Stimulated activated CD8-positive, alpha-beta memory T cell treated with anti-CD3 and anti-CD28 coated beads, Interleukin-7, amount 100 ng/mL, for 1 hour (primary cell): ENCODE measurements at places on chromosomes 6 and 20.

- DNase-seq, result no peak
Measured at GRCh38 chr6:129911732-129912131, 50.6 kb upstream of the TMEM244 start.

GRCh38 chr6:131685266-131685780 lies 15.9 kb downstream of the OR2A4 start:
- DNase-seq, result no peak

DNA sequence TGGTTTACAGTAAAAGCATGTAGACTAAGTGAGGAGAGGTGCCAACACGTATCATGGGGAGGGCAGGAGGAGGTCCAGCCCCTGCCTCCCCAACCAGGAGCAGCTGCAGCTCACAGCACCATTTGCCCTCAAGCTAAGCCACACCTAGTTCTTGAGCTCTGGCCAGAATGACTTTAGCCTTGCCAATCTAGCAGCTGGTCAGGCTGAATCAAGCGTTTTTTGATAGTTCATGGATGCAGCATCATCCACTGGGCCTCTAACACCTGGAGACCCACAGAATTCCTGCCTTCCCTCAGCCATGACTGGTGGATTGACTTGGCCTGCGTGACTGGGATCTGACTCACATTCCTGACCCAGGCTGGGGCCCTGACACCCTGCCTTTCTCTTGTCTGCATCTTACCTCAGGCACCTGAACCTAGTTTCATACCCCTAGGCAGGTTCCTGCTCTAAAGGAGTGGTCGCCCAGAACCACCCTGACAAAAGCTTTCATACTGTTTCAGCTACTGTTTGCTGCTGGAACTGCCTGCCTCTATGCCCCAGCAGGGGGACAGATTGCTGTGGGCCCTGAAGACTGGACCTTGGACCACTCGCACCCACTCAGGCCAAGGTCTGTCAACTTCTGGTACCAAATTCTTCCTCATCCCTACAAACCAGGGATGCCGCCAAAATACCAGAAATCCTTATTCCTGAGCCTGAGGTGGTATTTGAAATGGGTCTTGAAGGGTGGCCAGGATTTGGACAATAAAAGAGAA lies 122.3 kb downstream of the QRSL1 start:
- no peak for DNase-seq

GRCh38 chr6:156884306-156884705 lies 107.1 kb downstream of the ARID1B start:
- no peak for DNase-seq

DNA sequence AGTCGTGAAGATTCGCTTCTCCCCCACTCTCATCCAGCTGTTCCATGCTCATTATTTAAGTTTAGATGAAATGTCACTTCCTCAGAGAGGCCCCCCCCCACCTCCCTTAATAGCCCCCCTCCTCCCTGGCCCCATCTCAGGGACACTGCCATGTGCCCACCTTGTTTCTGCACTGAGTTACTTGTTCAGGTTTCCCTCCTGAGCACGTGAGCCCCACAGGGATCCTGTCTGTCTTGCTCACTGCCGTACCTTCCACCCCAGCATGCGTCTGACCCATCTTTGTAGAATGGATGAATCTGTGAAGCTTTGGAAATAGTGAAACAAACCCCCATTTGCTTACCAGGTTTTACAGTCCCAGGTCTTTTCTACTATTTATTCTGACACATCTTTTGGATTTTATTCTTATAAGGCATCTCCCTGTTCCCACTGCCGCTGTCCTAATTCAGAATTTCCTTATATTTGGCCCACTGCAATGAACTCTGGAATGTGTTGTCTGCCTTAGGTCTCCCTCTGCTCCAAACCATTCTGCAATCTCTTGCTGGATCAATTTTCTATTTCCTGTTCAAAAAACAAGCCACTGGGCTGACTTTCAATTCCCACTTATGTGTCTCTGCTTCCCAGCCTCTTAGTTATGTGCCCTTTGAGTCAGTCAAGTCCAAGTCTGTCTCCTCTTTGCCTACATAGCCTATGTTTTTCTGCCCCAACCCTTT lies 136.5 kb upstream of the ECI2 start:
- no peak for DNase-seq

DNA sequence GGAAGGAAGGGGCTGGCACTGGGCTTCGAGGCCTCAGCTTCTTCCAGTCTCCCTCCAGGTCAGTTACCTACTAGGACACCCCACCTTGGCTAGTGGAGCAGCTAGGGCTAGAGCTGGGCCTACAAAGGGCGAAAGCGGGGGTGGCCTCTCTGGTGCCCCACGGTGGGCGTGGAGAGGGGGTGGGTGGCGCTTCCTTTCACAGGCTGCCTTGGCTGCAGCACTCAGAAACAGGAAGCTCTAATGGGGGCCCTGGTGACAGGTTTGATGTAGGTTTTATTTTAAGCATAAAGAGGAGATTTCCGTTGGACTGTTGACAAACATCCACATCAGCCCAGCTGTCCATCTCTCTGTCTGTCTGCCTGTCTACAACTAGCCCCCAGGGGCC lies 13.4 kb downstream of the FAM110A start:
- DNase-seq, result peak; percentile 36

DNA sequence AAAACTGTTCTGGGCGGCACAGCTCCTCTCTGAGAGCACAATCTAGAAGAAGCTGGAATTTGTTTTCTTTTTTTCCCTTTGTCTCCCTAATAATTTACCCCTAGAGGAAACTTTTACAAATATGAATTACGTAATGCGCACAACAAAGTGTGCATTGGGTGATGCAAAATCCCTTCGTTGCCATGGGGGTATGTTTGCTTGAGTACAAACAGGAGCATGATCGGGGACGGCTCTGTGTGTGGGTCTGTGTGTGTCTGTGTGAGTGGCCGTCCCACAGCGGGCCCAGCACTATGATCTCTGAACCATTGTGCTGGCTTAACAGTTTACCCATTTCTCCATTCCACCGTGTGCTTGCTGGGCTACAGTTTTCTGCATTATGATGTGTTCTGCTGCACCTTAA lies 278.2 kb downstream of the CDC5L start:
- no peak for DNase-seq

DNA sequence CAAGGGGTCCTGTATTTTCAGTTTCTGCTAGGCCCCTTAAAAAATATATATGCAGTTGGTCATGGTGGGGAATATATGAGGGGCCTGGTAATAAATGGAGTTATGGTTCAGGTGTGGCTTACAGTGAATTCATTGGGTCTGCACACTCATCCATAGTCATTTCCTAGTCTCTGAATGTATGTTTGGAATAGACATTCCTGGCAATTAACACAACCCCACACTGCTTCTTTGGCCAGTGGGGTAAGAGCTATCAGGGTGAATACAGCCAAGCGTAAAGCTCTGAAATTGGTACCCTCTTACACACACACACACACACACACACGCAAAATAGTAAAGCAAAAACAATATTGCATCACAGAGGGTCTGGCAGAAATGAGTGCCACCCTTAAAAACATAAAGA lies 56.5 kb downstream of the QRSL1 start:
- no peak for DNase-seq

- no peak for DNase-seq
Measured at GRCh38 chr20:60760256-60761000, 491.6 kb upstream of the CDH4 start.

GRCh38 chr6:4819706-4820283 lies 43.6 kb downstream of the CDYL start:
- DNase-seq, result no peak

DNA sequence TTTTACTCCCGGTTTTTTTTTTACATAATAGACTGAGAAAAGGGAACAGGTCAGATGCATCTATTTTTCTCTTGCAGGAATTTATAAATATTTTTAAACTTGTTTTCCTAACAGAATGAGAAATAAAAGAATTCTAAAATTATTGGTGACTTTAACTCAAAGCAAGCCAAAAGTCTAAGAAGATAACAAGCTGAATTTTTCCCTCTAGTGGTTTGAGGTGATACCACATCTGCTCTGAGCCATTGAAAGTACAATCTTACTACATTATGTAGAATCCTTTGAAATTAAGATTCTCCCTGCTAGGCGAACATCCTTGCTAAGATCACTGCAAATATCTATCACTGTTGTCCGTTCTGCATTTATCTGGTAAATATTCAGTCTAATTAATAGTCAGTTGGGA lies 10.7 kb upstream of the STMND1 start:
- DNase-seq, result no peak

DNA sequence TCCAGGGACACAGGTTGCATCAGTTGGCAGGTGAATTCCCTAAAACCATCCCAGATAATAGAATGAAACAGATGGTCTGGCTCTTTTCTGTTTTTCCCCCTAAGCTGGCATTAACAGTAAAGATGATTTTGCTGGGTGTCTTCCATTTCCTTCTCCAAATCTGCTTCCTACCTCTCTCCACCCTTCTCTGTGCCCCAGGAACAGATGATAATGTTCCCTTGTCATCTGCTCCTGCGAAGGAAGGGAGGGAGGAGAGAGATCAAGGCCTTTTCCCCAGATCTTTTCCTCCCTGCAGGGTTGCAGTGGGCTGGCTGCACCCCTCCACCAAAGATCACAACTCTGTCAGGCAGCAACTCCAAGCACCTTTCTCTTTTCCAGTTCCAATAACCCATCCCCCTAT lies 156.5 kb upstream of the PRDM1 start:
- DNase-seq, result no peak

DNA sequence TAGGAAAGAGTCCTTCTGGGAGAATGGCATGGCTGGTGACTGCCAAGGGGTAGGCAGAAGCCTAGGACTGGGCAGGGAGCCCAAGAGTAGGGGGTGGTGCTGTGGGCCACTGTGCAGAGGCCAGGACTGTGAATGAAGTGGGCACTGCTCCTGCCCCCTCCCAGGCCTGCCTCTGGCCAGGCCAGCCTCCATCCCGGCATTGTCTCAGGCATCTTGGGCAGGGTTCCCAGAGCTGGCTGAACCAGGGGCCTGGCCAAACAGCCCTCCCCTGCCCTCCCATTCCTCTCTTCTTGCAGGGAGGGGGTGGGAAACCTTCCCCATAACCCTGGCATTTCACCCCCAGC lies 81.6 kb downstream of the MRPL14 start:
- no peak for DNase-seq

DNA sequence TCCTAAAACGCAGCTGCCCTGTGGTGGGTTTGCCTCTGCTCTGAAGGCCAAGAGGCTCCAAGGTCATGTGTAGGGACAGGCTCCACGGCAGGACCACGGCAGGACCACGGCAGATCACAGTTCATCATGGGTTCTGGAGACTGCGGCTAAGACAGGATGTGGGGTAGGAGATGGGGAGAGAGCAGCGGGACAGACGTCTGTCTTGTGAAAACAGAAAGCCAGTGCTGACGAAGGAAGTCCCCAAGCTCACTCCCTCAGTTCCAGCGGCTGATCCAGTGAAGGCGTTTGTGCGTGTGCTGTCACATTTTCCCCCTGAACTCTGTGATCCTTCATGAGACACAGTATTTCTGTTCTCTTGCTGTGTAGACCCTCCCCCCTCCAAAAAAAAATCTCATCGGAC lies 67.9 kb upstream of the PTGIS start:
- DNase-seq, result no peak

GRCh38 chr6:118905851-118906250 lies 11.9 kb downstream of the ASF1A start:
- no peak for DNase-seq

GRCh38 chr6:89487864-89488263 lies 54.9 kb downstream of the ANKRD6 start:
- DNase-seq, result no peak
